ENCODE measurements at places on chromosomes 3 and 15.
A peak's percentile ranks its signal among the peaks of the same experiment; 100 is the strongest.

GRCh38 chr3:50571486-50571885 is 2.2 kb downstream of the HEMK1 start:
- no peak for ATAC-seq

- ATAC-seq, result no peak
Observed at GRCh38 chr3:194079702-194080172, 56.2 kb upstream of the HES1 start.

DNA sequence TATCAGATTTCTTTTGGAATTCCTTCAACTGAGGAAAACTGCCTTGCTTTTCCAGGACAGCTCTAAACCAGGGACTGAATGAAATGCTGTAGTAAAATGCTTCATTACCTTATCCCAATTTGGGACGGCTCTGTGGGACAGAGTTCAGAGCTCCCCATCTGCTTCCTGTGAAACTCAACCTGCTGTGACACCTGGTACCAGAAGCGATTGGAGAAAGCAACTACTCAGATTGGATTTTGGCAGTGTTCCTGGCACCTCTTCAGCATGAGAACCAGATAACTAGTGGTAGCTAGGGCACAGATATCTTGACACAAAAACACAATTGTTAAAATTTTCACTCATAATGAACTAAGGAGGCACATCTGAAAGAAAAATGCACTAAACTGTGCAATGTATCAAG is 539.1 kb downstream of the SI start:
- ATAC-seq, result no peak

GRCh38 chr3:195241592-195242355 is 29.2 kb downstream of the XXYLT1 start:
- ATAC-seq, result no peak

GRCh38 chr3:58068122-58068809 is 60.0 kb downstream of the FLNB start:
- no peak for ATAC-seq

DNA sequence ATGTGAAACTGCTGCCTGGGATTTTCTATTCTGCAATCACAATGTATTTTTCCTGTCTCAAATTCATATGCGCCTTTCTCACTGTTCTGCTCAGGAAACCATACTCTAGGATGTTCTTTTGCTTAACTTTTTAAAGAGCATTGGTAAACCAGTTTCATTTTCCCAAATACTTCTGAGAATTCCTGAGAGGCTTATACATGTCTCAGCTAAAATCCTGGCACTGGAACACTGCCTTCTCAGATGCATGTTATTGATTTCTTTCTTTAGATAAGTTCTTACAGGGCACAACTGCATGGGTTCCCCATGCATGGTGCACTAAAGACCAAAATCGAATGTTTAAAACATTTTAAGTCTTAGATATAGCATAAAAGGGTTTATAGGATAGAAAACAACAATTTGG is 178.3 kb upstream of the PLSCR5 start:
- ATAC-seq, result no peak

- peak; percentile 50 for ATAC-seq
Observed at GRCh38 chr3:132730891-132731580, 8.8 kb upstream of the NPHP3 start.

DNA sequence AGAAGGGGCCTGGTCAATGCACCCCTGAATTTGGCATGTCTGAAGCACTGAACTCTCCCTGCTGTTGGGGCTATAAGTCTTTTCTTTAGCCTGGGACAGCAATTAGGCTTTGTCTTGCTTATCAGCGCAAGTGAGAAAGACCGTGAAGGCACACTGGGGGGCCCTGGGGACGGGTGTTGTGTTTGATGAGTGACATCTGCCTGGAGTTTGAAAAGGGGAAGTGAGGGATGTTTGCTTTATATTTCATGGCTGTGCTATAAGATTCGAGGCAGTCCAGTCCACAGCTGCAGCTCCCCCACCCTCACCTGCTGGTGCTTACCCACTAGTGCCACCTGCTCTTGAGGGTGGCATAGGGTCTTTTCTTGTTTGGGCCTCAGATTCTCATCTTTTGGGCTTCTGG is 44.8 kb downstream of the CEMIP start:
- ATAC-seq, result no peak

DNA sequence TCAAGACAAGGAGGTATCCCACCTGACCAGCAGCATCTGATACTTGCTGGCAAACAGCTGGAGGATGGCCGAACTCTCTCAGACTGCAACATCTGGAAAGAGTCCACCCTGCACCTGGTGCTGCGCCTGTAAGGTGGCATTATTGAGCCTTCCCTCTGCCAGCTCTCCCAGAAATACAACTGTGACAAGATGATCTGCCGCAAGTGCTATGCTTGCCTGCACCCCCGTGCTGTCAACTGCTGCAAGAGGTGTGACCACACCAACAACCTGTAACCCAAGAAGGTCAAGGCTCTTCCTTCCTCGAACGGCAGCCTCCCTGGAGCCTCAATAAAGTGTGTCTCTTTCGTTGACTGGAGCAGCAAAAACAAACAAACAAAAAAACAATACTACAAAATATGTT is 2.2 kb upstream of the SLC4A7 start:
- ATAC-seq, result no peak

DNA sequence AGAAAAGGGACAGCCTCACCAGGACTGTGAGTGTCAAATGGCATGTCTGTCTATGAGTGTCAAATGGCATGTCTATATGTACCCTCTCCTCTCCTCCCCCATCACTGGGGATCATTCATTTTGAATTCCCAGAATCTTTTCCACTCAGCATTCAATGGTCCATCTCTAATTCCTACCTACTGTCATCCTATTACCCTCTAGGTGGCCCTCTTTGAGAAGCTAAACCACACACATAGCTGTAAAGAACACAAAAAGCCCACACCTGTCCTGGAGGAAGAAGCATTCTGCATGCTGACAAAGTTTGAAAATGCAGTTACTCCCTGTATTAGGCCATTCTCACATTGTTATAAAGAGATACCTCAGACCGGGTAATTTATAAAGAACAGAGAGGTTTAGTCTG is 46.2 kb upstream of the PYDC2 start:
- no peak for ATAC-seq

DNA sequence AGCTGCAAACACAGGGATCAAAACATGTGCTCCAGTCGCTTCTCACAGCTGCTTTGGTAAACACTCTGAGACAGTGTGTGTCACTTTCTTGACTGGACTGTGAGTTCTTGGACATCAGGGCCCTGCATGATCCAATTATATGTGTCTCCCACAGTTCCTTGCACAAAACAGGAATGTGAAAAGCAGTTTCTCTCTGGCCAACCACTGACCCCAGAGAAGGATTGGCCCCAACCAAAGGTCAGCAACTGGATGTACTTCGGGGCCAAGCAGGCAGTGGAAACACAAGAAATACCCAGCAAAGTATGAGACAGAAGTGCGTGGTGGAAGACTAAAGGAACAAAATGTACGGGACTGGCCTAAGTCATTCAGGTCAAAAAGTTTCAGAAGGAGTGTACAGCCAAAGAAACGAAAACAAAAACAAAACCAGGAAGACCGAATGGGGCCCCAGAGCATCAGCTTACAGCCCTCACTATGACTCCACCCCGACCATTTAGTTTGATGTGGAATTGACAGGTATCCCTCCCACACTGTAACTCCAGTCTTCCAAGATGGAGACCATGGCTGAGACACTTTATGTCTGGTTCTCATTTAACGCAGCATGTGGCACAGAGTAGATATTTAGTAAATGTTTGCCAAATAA is 76.7 kb upstream of the LPP start:
- ATAC-seq, result no peak

DNA sequence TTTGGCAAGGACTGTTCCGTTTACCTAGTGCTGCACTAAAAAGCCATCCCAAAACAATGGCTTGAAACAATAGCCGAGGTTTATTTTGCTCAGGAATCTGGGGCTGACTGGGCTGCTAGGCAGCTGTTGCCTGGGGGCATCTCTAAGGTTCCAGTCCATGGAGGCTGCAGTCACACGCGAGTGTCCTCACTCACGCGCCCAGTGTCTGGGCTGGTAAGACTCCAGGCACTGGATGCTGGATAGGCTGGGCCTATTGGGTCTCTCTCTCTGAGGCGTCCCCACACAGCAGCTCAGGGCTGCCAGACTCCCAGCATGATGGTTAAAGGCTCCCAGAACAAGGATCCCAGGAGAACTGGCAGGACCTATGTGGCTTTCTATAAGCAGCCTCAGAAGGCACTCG is 34.2 kb downstream of the ALS2CL start:
- ATAC-seq, result no peak

DNA sequence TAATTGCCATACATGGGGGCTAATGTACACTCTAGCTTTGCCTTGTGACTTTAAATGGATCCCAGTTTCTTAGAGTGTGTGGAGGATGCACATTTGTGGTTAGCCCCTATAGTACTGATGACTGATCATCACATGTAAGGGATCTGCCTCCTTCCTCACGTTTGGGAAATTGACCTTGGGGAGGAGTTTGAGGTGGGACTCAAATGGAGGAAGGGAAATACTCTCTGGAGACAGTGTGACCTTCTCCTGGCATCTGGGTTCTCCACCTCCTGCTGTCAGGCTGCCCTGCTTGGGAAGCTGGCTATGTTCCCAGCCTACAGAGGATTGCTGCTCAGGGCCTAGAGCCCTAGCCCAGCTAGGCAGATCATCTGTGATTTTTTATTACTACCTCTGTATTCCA is 48.7 kb downstream of the PPM1L start:
- ATAC-seq, result no peak

DNA sequence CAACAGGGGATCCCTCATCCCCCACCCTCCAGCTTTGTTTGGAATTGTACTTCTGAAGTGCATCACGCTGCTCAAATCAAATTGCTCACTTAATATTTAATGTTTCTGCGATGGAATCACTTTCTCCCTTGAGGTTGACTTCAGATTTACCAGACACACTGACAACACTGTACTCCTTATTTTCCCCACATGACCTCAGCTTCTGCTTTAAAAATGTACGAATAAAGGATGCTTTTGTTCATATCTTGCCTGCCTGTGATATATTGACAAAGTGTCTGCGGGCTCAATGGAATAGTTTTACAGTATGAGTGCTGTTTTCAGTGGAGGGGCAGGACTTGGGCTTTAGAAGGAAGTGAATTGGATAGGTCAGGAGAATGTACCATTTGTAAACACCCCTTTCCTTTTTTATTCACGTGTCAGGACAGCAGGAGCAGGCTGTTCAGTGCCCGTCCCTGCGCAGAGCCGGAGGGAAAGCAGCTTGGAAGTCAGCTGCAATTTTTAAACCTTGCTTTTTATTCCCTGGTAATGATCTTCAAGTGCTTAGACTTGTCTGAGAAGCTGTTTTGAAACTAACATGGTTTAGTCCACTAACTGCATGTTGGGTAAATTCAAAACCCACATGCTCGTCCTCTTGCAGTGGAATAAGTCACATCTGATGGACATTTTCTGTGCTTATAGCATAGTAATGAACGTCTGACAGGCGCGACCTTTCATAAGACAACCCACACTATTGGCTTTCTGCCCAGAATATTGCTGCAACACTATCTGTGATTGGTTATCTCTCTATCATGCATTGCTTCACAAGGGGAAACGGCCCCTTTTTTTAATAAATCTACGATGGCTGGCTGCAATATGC is 29.9 kb downstream of the MBNL1 start:
- ATAC-seq, result peak; percentile 79

GRCh38 chr15:67543348-67543718 is 830 bp downstream of the MAP2K5 start:
- ATAC-seq, result no peak

- ATAC-seq, result no peak
Observed at GRCh38 chr3:18126772-18127171, 298.4 kb downstream of the SATB1 start.

- ATAC-seq, result no peak
Observed at GRCh38 chr3:94304954-94305353, 242.1 kb downstream of the NSUN3 start.

DNA sequence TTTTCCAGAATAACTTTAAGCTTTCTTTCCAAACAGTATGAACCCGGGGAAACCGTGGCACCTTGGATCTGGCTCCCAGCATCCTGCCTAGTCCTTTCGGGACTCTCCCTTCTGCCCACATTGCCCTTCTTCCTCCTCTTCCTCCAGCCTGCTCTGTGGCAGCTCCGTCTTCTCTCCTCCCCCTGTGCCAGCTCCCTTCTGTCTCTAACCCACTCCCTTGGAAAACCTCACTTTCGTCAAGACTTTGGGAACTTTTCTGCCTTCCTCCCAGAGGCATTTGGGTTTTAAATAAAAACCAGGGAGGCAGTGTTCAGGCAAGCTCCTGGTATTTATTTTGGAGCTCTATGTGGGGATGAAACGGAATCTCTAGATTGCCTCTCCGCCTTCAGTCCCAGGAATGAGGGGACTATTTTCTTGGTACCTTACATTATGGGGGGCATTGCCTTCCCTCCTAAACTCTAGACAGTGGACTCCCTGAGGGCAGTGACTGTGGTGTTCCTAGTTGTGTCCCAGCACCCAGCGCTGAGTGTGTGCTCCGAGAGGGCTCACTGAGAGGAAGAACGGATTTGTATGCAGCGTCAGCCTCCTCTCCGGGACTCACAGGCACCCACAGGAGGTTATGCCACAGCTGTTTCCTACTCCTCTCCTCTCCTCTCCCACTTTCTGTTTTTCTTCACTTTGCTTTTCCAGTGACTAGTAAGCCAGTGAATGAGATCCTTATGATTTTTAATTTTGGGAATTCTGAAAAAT is 105.4 kb upstream of the MRPS22 start:
- no peak for ATAC-seq

DNA sequence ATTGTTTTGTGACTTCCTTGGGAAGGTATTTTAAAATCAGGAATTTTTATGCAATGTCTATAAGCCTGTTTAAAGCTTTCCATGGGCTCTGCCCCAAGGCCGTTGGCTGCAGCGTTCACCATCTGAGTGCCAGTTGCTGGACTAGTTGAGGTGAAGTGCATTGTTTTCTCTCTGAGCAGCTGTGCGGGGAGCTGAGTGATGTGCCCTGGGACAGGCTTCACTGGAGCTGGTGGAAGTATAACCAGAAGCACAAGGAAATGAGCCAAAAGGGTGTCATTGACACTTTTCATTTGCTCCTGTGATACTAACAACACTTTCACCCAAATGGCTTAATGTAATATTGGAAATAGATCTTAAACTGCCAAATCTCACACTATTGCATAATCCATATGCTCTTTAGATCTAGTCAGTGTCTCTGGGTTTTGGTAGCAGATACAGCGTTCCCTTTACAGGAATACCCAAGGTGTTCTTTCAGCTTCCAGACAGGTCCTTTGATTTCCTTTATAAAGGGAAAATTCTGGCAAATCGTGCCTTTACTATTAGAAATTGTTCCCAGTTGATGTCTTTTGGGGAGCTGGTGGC is 29.2 kb downstream of the APH1B start:
- ATAC-seq, result peak; percentile 50

DNA sequence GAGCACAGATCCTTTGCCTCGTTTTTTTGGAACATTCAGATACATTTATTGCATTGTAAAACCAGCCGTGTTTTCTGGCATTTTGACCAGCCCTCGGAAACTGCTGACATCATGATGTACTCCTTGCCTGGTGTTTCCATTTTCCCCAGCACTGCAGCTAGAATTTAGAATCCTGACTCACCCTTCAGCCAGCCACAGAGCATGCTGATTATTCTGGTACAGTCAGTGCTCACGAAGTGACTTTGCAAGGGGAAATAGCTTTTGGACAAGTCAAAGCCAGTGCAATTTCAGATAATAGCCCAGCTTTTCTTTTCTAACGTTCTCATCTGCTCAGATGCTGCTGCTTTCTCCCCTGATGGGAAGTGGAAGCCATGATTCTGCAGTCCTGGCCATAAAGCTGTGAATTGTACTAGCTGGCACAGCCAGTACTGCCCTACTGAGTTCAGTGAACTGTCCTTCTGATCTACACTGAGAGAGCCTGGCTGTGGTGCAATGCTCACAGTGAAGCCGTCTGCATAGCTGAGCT is 12.1 kb upstream of the CNBP start:
- ATAC-seq, result peak; percentile 87
